Left hindlimb (tissue), 1 donor: ENCODE measurements at places on chromosomes 1 and 21.

- peak; percentile 34 for DNase-seq
Observed at GRCh38 chr1:41639332-41639936, 155.0 kb upstream of the EDN2 start.

- no peak for DNase-seq
Observed at GRCh38 chr1:229075217-229075616, 195.7 kb upstream of the RAB4A start.

DNA sequence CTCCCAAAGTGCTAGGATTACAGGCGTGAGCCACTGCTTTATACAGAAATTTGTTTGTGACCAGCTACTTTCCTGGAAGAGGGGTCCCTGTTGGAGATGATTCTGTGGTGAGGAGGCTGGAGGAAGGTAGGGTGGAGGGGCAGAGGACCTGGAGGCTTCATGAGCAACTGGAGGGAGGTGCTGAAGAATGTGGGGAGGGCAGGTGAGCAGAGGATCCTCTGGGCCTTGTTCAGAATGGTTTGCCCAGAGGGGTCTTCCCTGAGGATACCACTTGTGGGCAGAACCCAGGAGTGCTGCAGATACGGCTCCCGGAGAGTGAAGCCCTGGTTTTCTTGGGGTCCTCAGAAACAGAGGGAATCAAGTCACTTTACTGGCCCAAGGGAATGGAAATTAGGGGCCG, 67.2 kb upstream of the WDR26 start:
- no peak for DNase-seq

- no peak for DNase-seq
Observed at GRCh38 chr21:41920476-41920875, 33.3 kb downstream of the C2CD2 start.

- DNase-seq = no peak
Observed at GRCh38 chr1:47031059-47031458, 7.6 kb downstream of the CYP4X1 start.

DNA sequence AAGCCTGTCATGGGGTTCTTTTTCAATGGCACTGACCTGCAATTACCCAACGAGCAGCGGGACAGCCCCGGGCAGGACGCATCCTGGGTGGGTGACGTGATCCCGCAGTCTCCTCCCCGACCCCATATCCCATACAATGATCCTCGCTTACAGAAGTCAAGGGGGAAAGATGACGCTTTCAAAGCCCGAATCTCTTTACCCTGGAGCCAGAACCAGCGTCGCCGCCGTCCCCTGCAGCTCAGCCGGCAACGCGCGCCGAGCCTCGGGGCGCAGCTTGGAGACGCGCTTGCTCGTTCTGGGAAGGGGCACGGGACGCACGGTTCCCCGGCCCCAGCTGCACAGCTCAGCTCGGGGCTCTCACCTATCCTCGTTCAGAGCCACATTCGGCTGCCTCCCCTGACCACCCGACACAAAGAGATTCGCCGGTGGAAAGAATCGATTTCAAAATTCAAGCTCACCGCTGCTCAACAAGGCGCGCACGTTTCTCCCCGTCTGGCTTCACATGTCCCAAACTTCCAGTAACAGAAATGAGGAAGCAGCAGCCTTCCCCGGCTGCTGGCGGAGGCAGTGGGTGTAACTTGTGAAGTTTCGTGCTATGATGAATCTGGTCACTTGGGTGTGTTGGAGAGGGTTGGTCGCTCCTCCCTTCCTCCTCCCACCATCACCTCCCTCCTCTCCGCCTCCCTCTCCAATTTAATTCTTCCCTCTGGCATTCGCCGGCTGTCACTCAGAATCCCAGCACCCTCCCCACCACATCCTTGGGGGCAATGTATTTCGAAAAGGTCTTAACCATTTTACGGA, at the start of gene TIAM1:
Gene TIAM1 (minus strand): TSS at position 582 of the 801 bp plus-strand sequence. CDS start 77,289 bp downstream, outside the sequence.
- DNase-seq = peak; percentile 81

GRCh38 chr1:125085720-125086591, 3901.2 kb downstream of the SRGAP2C start:
- DNase-seq = no peak

- no peak for DNase-seq
Observed at GRCh38 chr1:150568594-150568966, 10.8 kb downstream of the MCL1 start.

- DNase-seq = no peak
Observed at GRCh38 chr1:180899262-180899661, 13.4 kb upstream of the KIAA1614 start.

- no peak for DNase-seq
Observed at GRCh38 chr1:188652678-188653077, 1823.9 kb downstream of the PLA2G4A start.

- DNase-seq = peak; percentile 73
Observed at GRCh38 chr1:76336931-76337371, 262.4 kb downstream of the ST6GALNAC3 start.

DNA sequence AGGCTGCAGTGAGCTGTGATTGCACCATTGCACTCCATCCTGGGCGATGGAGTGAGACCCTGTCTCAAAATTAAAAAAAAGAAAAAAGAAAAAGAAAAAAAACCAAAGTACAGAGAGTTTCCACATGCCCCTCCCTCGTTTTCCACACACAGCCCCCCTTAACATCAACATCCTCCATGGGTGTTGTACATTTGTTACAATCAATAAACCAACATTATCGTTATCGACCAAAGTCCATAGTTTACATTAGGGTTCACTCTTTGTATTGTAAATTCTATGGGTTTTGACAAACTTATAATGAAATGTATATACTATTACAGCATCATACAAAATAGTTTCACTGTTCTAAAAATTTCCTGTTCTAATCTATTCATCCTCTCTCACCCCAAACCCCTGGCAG, 15.9 kb upstream of the TINAGL1 start:
- no peak for DNase-seq

GRCh38 chr1:30410153-30410851, 313.1 kb downstream of the MATN1 start:
- no peak for DNase-seq

DNA sequence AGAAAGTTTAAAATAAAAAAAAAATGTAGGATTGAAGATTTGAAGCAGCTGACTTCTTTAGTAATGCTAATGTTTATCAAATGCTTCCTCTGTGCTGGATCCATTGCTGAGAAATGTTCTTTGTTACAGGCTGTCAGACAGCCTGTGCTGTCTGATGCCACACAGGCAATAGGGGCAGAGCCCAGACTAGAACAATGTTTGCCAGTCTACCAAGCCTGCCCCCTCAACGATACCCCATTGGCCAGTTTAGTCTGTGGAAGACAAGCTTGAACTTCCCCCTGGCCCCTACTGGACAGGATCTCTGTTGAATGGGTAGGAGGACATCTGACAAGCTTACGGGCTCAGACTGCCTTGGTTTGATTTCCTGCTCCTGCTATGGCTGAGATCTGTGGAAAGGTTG, 79.4 kb downstream of the PAPPA2 start:
- DNase-seq = no peak

DNA sequence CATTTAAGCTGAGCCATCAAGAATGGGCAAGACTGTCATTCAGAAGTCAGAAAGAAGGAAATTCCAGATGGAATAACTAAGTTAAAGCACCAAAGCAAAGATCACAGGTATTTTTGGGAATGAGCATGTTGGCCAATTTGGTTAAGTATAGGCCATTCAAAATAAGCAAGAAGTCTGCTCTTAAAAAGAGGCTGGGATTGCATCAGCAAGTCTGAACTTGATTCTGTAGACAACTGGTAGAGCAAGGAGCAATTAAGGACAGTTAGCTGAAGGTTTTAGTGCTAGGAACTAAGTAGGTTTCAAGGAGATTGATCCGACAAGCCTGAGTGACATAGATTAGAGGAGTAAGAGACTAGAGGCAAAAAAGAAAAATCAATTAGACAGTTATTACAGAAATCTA, 8.4 kb downstream of the ANKRD45 start:
- no peak for DNase-seq

GRCh38 chr1:94723894-94724293, 96.3 kb upstream of the SLC44A3 start:
- DNase-seq = no peak

DNA sequence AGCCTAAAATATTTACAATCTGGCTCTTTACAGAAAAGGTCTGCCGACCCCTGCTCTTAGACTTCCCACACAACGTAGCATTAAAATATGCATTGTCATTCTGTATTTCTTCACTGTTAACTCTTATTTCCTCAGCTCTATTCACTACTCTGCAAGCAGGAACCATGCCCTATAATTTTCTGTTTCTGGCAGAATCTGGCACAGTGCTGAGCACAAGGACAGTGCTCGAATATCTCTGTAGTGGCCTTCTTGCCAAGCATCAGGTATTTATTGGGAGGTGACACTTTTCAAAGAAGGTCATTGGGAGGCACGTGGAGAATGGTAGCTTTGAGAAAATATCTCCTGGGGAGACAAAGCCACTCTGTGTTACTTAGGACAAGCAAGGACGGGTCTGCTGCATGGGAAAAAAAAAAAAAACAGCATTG, 77.9 kb downstream of the PSMG1 start:
- DNase-seq = no peak

DNA sequence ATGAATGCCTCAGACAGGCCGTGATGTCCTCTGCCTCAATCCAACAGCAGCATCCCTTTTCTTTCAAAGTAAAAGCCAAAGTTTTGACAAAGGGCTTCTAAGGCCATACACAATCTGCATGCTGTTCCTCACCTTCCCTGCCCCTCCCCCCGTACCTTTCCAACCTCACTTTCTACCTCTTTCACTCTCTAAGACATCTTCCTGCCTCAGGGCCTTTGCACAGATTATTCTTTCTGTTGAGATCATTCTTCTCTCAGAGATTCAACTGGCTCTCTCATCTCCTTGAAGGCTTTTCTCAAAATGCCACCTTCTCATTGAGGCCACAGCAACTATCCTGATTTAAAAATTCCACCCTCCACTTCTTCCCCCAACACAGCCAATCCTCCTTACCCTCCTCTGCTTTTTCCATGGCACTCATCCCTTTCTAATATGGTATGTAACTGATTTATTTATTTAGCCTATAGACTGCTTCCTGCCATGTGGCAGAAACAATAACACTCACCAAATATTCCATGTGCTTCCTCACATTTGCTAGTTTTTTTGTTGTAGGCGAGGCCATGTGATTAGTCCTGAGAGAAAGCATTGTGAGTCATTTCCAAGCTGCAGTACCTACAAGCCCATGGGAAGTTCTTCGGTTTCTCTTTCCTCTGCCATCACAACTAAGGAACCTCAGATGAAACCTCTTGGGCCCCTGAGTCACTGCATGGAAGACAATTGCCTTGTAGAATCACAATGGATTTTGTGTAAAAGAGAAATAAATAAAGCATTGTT, 58.7 kb upstream of the GADD45A start:
- DNase-seq = no peak

DNA sequence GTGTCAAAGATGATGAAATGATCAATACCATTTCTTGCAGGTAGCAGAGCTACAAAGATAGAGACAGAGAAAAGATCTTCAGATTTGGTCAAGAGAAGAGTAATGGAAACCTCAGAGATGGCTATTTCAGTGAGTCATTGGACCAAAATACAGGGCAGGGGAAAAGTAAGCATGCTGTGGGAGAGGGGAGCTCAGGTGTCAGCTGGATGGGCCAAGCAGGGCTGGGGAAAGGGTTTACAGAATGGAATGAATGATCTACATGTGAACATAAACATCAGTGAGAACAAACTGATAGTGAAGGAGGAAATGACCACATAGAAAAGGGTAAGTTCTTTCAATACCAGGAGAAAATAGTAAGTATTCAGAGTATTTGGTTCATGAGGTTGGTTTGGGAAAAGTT, 61.4 kb upstream of the CNN3 start:
- no peak for DNase-seq

GRCh38 chr1:177190308-177190970, 19.7 kb downstream of the BRINP2 start:
- no peak for DNase-seq

- no peak for DNase-seq
Observed at GRCh38 chr1:78385744-78386462, 104.9 kb upstream of the PTGFR start.

DNA sequence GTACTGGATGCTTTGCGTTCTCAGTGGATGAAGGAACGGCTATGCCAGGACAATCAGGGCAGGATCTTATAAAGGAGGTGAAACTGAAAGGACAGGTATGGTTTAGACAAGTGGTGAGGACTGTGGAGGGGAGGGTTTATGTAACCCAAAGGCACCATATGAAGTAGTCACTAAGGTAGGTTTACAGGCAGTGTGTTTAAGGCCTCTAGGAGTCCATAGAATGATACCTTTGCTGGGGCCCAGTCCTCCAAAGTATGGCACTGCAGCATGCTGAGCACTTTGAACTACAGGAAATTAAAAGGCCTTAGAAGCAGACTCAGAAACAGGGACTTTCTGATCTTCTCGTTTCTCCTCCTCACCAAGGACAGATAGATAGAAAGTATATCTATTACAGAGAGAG, 304.7 kb upstream of the USP25 start:
- DNase-seq = no peak

DNA sequence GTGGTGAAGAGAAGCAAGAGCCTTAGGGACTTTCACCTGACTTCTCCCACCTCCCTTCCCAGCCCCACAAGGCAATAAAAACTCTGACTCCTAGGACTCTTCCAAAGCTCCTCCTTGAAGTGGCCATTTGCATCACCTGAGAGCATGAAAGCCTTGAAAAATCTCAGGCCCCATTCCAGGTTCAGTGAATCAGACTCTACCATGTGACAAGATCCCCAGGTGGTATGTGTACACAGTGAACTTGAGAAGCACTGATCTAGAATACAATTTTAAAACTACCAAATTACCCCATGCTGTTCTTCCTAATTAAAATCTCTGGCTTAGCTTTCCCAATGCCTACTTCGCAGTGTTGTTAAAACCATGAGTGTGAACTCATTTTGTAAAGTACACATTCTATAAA, 195.1 kb upstream of the SAMSN1 start:
- DNase-seq = no peak

DNA sequence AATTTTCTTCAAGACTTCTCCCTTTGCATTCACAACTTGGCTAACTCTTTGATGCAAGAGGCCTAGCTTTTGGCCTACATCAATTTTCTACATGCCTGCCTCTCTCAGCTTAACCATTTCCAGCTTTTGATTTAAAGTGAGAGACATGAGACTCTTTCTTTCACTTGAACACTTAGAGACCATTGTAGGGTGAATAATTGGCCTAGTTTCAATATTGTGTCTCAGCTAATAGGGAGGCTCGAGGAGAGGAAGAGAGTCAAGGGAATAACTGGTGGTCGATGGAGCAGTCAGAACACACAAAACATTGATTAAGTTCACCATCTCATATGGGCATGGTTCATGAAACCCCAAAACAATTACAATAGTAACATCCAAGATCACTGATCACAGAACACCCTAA, 225.5 kb downstream of the TPR start:
- no peak for DNase-seq

DNA sequence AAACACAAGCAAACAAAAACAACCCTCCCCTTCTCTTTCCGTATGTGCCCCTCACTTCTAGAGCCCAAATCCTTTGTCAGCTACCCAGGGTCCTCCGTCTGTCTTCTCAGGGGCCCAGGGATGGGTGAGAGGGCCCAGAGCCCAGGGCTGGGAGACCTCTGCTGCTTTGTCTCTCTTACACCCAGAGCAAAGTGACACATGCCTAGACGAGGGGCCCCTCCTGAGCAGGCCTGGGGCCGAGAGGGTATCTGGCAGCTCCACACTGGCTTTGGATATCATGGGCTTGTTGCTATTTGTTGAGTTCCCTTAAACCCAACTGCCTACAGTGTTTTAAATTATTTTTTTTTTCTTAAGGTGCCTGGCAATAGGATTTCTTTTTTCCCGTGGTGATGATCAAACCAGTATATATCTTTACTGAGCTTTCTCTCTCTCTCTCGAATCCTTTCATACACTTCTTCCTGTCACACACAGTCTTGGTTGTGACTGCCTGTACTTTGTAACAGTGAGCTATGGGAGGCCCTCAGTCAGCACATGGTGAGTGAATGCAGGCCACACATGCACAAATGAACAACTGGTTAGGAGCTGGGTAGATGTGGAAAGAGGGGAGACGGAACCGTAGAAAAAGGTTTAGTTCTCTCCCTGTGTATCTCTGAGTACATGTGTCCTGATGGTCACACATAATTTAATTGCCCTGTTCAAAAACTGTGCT, 14.5 kb downstream of the RASSF5 start:
- DNase-seq = peak; percentile 16
